ENCODE measurements at places on chromosomes 7 and 10.

DNA sequence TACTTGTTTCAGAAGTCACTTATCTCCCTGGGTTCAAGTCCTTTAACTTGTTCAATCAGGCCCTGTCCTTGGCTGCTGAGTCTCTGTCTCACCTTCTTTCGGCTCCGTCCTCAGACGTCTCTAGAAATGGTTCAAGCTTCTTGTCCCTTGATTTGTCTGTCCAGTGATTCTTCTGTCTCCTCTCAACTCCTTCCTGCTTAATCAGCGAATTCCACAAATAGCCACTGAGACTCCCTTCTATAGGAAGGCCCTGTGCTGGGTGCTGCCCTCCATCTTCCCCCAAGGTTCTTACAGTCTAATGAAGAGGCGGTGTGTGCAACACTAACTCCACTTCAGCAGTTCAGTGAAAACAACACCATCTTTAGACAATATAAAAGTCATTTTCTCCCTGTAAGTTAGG is 12.7 kb downstream of the FAM241B start:
- no peak for DNase-seq

GRCh38 chr7:27677912-27678612 is 15.4 kb upstream of the HIBADH start:
- DNase-seq: no peak

DNA sequence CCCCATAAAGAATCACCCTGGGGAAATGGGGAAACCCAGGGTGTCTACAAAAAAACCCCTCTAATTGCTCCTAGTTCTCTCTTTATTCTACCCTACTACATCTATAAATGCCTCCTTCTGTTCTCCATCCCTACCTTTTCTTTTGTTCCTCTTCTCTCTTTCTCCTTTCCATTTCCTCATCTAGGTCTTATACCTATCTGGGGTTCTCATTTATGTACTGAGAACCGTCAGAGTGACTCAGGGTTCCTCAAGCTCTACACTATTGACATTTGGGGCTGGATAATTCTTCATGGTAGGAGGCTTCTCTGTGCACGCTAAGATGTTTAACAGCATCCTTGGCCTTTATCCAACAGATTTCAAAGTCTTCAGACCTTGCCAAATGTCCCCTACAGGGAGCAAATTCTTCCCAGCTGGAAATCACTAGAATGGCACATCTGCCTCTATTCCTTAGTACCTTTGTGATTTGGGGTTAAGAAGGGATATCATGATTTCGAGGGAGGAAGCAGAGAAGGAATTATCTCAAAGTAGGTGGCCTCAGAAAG is 137.4 kb upstream of the PTN start:
- DNase-seq: no peak

- no peak for DNase-seq
Measured at GRCh38 chr10:665579-666091, 23.8 kb downstream of the DIP2C start.

- peak; percentile 86 for DNase-seq
Measured at GRCh38 chr10:32959006-32959920, 1.2 kb upstream of the ITGB1 start.

GRCh38 chr7:42913591-42913990 is 1.7 kb upstream of the C7orf25 start:
- no peak for DNase-seq

- no peak for DNase-seq
Measured at GRCh38 chr10:19592276-19592675, 224.0 kb upstream of the PLXDC2 start.

- no peak for DNase-seq
Measured at GRCh38 chr10:103188853-103189252, 4.2 kb downstream of the NT5C2 start.

DNA sequence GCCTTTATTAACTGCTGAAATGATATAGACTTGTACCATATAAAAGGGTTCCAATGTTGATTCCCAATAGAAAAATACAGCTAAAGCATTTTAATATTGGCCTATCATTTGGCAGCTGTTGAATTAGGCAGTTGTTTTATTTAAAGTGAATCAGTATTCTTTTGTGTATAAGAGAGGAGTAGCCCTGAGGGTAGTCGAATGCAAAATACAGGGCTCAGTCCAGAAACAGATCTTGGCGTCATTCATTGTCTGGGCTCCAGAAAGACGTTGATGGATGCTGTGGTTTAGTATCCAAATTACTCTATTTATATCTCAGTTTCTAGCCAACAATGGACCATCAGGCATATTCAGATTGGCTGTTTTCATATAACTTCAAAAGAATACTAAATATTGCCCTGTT is 193.6 kb downstream of the VTI1A start:
- DNase-seq: no peak

- DNase-seq: peak; percentile 85
Measured at GRCh38 chr7:4791738-4792536, 16.5 kb downstream of the AP5Z1 start.

- DNase-seq: no peak
Measured at GRCh38 chr7:42456267-42456666, 219.3 kb upstream of the GLI3 start.

- no peak for DNase-seq
Measured at GRCh38 chr10:86658261-86658741, 4.0 kb downstream of the OPN4 start.

GRCh38 chr10:8331387-8331786 is 276.9 kb downstream of the GATA3 start:
- peak; percentile 57 for DNase-seq

- no peak for DNase-seq
Measured at GRCh38 chr7:13031468-13031867, 344.0 kb downstream of the ARL4A start.

GRCh38 chr7:77454802-77455201 is 38.7 kb upstream of the GSAP start:
- DNase-seq: no peak

- no peak for DNase-seq
Measured at GRCh38 chr10:3270577-3271316, 98.2 kb upstream of the PITRM1 start.

DNA sequence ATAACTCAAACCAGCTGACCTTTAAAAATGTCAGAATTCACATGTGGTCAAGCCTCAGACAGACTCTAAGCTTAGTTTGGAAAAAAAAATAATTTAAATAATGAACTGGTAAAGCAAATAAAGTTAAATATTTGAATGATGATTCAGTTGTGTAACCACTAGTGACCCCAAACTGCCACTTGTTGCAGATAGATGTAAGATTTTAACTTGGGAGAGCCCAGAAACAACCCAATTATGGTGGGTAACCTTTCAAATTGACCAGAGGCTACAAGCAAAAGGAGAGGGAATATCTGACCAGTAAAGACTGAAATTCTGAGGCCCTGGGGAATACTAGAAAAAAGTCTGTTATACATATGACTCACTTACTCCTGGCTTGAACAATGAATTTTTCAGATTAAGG is 268.1 kb downstream of the HPSE2 start:
- DNase-seq: no peak

DNA sequence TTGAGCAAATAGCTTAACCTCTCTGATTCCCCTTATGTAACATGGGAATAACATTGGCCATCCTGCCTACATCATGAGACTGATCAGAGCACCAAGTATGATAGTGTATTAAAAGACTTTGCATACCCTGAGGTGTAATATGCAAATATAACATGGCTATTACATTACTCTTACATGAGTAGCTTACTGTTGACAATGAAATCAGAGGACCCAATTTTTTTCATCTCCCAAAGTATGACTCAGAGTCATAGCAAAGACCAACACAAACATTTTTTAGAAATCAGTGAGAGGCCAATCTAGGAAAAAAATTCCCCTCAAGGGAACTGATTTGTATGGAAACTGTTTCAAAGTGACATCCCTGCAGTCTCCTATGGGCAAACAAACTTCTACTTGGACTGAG is 47.0 kb upstream of the TMEM140 start:
- no peak for DNase-seq

DNA sequence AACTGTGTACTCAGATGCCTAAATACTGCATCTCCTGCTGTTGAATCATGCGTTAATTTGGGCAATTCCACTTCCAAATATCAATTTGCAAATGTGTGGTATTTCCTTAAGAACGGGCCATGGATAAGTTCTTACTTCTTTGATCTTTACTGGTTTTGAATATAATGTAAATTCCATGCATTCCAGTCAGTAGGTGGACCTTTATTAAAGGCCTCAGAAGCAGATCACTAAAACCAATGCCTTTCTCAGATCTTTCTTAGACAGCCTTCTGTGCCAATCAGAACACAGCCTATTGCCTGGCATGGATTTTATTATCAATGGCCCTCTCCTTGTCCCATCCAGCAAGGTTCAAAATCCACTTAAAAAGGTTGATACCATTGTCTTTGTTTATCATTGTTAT is 21.5 kb upstream of the POM121L12 start:
- no peak for DNase-seq

DNA sequence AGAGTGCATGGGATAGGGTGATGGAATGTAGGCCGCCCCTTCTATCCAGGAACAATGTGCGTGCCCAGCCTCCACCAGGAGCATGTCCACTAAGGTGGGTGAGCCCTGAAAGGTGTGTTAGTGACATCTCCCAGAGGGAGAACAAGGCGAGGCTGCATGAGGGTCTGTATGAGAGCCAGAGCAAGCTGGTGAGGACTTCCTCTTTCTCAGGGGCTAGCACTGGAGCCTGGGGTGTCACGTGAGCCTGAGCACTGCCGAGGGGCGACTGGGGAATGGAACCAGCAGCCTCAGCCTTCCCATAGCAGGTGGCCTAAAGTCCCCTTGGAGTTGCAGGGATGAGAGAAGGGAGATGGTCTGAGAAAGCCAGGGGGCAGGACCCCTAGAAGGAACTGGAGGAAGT is 156.3 kb upstream of the COBL start:
- no peak for DNase-seq

GRCh38 chr7:85474234-85474633 is 287.4 kb upstream of the SEMA3D start:
- DNase-seq: peak; percentile 11

DNA sequence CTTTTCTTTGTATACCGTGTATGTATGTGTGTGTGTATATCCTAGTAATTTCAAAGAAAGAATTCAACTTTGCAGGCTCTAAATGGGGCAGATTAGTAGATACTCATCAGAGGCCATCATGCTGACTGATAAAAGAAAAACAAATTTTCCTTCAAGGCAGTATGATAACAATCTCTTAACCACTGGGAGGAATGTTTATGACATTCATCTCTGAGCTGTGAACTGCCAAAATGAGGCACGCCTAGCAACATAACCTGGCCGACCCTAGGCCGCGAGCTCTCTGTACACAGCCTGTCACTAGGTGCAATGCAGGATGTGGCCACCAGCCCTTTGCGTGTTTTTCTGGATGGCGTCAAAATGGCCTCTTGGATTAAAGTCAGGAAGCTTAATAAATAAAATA is 343.7 kb upstream of the GALNT17 start:
- DNase-seq: peak; percentile 67

- no peak for DNase-seq
Measured at GRCh38 chr7:1850976-1851571, 181.0 kb downstream of the ELFN1 start.

DNA sequence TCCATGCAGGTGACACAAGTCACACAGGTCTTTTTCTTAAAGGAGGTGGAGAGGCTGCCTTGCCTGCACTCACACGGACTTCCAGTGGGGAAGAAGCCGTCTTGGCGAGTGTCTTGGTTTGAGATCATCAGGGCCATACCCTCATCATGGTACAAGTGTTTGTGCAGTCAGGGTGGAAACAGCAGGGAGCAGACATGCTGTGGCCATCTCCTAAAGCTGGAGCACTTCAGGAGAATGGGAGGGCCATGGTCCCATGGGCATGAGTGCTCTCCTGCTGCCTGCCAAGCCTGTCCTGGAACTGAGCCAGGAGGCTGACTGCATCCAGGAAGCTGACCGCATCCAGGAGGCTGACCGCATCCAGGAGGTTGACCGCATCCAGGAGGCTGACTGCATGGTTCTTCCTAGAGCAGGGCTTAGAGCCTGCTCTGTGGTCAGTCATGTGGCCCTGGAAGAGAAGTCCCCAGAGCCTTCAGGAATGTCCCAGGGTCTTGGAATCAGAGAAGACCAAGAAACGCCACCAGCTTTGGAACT is 98.4 kb downstream of the ADARB2 start:
- no peak for DNase-seq

- no peak for DNase-seq
Measured at GRCh38 chr10:62306663-62307062, 38.0 kb upstream of the RTKN2 start.

DNA sequence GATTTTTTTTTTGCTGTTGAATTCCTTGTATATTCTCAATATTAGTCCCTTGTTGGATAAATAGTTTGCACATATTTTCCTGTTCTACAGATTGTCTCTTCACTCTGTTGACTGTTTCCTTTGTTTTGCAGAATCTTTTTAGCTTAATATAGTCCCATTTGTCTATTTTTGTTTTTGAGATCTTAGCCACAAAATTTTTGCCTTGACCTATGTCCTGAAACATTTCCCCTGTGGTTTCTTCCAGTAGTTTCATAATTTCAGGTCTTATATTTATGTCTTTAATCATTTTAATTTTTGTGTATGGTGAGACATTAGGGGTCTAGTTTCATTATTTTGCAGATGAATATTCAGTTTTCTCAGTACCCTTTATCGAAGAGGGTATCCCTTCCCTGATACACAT is 92.7 kb downstream of the LANCL2 start:
- DNase-seq: no peak

- DNase-seq: peak; percentile 87
Measured at GRCh38 chr7:30285536-30286284, 1.3 kb downstream of the ZNRF2 start.

- peak; percentile 6 for DNase-seq
Measured at GRCh38 chr7:132680590-132680989, 104.3 kb upstream of the PLXNA4 start.

DNA sequence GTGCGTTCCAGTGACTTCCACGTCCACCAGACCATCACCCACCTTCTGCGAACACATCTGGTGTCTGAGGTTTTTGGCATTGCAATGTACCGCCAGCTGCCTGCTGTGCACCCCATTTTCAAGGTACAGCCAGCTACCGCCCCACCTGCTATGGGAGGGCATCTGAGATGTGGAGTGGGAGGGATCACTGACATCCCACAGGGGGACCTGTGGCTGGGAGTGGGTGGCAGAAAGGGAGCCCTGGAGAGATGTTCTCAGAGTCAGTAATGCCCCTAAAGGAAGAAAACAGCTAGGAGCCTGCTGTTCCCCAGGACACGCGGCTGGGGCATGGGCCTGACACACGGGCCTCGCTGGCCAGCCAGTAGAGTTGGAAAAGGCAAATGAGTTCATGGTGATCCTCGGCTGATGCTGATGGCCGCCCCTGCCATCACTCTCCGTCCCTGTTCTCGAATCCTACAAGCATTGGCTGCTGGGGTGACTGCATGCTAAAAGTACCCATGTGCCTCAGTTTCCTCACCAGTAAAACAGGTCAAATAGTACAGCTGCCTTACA is 66.6 kb downstream of the ALOX5 start:
- DNase-seq: no peak

DNA sequence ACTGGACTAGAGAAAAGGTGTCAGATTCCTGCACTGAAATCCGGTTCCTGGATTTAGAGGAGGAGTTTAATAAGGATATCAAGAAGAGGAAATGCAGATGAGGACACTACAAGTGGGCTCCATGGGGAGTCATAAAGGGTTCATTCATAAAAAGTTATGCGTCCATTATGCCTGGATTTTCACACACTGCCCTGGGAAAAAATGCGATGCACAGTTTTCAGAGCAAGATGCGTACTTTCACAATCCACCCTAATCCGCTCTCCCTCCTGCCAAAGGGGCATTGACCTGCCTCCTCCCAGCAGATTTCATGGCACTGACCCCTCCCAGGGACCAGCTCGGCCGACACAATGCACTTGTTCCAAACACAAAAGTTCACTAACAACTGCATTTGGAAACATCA is 42.2 kb upstream of the OPALIN start:
- DNase-seq: no peak

- DNase-seq: no peak
Measured at GRCh38 chr10:15780353-15781135, 60.8 kb upstream of the ITGA8 start.

All from activated CD4-positive, alpha-beta T cell treated with anti-CD3 and anti-CD28 coated beads, Interleukin-2, Interleukin-6, amounts not matched to agents 100 ng/mL and 50 ng/mL, durations not matched to agents 16 hours and 8 hours (primary cell).